ENCODE measurements at places on chromosomes 16 and 17.

GRCh38 chr16:75402159-75402820 lies 31.0 kb downstream of the CFDP1 start:
- no peak for DNase-seq

- DNase-seq, result no peak
These were observed 36.8 kb upstream of the CBFA2T3 start for GRCh38 chr16:89013692-89014402.

DNA sequence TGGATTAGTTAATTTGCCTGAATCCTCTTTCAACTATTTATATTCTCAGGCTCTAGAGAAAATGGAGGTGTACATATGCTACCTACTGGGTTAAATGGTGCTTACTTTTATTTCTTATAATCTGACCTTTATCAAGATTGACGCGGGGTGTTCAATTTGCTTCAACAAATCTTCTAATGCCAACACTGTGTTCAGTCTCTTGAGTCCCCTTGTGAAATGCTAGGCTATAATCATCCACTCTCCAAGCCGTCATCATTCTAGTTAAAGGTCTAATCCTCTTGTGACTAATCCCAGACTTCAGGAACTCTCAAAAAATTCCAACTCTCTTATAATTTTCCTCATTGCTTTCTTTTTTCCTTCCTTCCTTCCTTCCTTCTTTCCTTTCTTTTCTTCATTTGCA lies 1396.2 kb downstream of the CDH8 start:
- DNase-seq, result no peak

DNA sequence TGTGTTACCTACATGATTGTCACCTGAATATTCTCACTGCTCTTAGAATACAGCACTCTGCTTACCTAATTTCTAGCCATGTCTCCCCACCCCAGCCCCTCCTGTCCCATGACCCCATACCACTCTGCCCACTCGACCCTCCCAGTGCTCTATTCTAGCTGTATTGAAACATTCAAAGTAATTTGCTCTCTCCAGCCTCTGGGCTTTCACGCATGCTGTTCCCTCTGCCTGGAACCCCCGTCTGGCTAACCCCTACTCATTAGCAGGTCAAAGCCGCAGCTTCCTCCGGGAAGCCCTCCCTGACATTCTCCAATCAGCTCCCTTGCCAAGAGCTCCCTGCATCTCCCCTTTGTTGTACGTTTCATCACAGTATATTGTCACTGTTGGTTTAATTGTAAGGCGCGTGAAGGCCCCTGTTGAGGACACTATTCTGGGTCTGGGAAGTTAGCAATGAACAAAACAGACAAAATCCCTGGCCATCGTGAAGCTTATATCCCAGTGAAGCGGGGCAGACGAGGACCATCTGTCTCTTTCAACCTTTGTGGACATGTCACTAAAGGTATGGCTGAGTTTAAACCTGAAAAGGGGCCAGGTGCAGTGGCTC lies 72.3 kb upstream of the LHX1 start:
- DNase-seq, result no peak

- no peak for DNase-seq
These were observed 23.4 kb downstream of the NUP85 start for GRCh38 chr17:75228847-75229246.

- peak; percentile 13 for DNase-seq
These were observed 939.9 kb upstream of the SOX9 start for GRCh38 chr17:71180801-71181385.

- DNase-seq, result no peak
These were observed 83.5 kb upstream of the IRX5 start for GRCh38 chr16:54847207-54847606.

- peak; percentile 16 for DNase-seq
These were observed 39.5 kb downstream of the VMP1 start for GRCh38 chr17:59746849-59747445.

- DNase-seq, result no peak
These were observed 18.9 kb downstream of the UTP6 start for GRCh38 chr17:31882571-31882970.

- no peak for DNase-seq
These were observed 14.9 kb upstream of the MMD start for GRCh38 chr17:55436224-55437158.

GRCh38 chr16:84368308-84368996 lies at the start of gene ATP2C2:
Gene ATP2C2 (plus strand): TSS chr16:84368538. CDS start chr16:84368616, 78 bp downstream.
- no peak for DNase-seq

GRCh38 chr16:52652033-52652432 lies 105.1 kb upstream of the TOX3 start:
- no peak for DNase-seq

- DNase-seq, result no peak
These were observed 33.0 kb downstream of the STAT3 start for GRCh38 chr17:42354956-42355843.

GRCh38 chr17:6712854-6713129 lies 377 bp downstream of the SLC13A5 start:
- DNase-seq, result no peak

- no peak for DNase-seq
These were observed 223.1 kb downstream of the SEC14L1 start for GRCh38 chr17:77363821-77364361.

- DNase-seq, result peak; percentile 34
These were observed 1.4 kb upstream of the PITPNA start for GRCh38 chr17:1563786-1564613.

- DNase-seq, result no peak
These were observed 3.9 kb downstream of the PRSS21 start for GRCh38 chr16:2820836-2821486.

DNA sequence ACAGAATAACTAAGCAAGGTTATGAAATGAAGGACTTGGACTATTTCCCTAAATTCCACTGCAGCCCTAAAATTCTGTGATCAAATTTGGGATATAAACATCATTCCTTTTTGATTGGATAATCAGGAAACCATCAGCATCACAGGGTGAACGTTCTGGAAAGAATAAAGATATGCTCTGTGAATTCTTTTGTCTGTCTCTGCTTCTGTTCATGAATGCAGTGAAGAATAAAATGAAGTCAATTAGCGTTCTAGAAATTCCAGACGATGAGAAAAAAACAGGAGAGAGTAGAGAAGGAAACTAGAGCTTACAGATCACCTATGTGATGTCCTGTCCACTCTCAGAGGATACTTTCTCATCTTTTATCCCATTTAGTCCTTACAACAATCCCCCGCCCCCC lies 295.1 kb upstream of the SOX9 start:
- no peak for DNase-seq

DNA sequence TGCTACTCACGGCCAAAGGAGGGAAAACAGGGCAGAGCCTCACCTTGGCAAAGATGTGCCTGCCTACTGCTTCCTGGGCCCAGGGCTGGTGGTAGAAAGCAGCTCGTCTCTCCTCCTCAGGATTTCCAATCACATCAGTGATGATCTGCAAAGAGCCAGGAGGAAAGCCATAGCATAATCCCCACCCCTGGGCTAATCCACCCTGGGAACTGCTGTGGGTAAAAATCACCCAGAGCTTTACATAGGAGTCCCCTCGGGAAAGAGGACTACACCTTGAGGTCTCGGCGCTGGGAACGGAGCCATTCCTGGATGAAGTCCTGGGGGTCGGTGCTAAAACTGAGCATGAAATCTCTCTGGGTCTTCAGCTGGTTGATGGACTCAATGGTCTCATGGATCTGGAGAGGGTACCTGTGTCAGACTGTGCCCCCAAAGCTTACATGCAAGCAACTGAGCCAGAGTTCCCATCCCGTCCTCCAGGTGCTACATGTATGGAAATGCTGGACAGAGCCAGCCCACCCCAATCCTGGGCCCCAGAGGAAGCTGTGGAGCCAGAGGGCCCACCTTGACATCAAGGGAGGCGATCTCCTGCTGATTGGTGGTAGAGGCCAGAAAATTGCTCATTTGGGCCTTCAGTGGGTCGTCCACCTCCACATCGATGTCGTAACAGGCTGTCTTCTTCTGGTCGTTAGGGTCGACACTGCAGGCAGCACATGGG lies 5.7 kb upstream of the FTSJ3 start:
- DNase-seq, result no peak

DNA sequence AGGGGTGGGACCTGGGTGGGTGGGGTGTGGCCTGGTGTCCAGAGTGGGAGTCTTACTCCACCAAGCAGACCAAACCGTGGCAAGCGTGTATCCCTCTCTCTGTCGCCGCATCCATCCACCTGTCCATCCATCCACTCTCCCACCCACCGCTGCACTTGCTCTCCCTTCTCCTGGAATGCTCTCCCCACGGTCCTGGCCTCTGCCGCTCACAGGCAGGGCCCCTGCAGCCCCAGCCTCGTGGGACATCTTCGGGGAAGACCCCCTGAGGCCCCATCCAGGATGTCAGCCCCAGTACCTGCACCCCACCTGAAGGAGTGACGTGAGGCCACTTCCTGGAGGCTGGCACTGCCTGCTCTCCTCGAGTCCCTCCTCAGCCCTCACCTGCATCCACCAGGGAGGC lies 189.5 kb upstream of the GSE1 start:
- DNase-seq, result no peak

- DNase-seq, result no peak
These were observed 10.1 kb upstream of the RASD1 start for GRCh38 chr17:17506181-17506741.

DNA sequence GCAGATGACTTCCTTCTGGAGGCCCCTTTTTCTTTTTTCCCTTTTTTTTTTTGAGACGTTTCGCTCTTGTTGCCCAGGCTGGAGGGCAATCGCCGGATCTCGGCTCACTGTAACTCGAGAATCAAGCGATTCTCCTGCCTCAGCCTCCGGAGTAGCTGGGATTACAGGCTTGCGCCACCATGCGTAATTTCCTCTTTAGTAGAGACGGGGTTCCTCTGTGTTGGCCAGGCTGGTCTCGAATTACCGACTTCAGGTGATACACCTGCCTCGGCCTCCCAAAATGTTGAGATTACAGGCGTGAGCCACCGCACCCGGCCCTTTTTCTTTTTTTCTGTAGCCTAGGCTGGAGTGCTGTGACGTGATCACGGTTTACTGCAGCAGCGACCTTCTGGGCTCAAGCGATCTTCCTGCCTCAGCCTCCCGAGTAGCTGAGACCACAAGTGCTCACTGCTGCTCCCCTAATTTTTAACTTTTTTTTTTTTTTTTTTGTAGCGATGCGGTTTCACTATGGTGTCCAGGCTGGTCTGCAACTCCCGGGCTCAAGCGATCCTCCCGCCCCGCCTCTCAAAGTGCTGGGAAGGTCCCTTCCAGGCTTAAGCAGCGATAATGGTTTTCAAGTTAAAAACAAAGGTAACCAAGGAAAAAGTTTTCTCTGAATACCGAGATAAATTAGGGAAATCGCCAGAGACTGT lies 956 bp upstream of the IST1 start:
- peak; percentile 14 for DNase-seq

- DNase-seq, result peak; percentile 61
These were observed 150.7 kb downstream of the SOCS1 start for GRCh38 chr16:11105038-11105903.

- no peak for DNase-seq
These were observed 474 bp downstream of the CBX8 start for GRCh38 chr17:79796444-79796762.

- DNase-seq, result no peak
These were observed 101.4 kb downstream of the MAP2K4 start for GRCh38 chr17:12122075-12122474.

- DNase-seq, result no peak
These were observed 66.3 kb upstream of the ADAMTS18 start for GRCh38 chr16:77500934-77501664.

- DNase-seq, result no peak
These were observed 2.1 kb downstream of the MT1X start for GRCh38 chr16:56684256-56684925.

DNA sequence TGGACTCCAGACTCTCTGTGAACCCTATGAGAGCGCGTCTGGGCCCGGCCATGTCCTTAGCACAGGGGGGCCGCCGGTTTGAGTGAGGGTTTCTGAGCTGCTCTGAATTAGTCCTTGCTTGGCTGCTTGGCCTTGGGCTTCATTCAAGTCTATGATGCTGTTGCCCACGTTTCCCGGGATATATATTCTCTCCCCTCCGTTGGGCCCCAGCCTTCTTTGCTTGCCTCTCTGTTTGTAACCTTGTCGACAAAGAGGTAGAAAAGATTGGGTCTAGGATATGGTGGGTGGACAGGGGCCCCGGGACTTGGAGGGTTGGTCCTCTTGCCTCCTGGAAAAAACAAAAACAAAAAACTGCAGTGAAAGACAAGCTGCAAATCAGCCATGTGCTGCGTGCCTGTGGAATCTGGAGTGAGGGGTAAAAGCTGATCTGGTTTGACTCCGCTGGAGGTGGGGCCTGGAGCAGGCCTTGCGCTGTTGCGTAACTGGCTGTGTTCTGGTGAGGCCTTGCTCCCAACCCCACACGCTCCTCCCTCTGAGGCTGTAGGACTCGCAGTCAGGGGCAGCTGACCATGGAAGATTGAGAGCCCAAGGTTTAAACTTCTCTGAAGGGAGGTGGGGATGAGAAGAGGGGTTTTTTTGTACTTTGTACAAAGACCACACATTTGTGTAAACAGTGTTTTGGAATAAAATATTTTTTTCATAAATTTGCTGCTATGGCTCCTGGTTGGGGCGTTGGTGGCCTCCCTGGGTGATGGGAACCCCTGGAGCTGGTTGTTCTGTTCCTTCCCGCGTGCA lies 23.1 kb downstream of the STAT5A start:
- DNase-seq, result peak; percentile 97

DNA sequence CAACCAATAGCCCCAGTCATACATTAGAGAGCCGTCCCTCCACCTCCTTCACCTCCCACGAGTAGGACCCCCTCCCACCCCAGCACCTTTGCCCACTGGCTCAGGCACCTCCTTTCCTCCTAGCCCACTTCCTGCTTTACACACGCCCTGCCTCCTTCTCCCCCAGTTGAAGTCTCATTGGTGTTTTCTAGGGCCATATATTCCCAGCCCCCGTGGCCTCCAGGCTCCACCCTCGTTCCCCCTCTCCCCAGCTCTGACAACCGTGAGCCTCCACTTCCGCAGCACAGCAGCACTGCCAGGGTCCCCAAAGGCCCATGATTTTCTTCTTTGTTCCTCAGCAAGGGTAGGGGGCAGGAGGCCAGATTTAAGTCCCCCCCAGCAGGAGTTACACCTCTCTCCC lies 340.3 kb upstream of the TNRC6C start:
- no peak for DNase-seq

- no peak for DNase-seq
These were observed 1.5 kb upstream of the ADAM11 start for GRCh38 chr17:44757045-44757917.

DNA sequence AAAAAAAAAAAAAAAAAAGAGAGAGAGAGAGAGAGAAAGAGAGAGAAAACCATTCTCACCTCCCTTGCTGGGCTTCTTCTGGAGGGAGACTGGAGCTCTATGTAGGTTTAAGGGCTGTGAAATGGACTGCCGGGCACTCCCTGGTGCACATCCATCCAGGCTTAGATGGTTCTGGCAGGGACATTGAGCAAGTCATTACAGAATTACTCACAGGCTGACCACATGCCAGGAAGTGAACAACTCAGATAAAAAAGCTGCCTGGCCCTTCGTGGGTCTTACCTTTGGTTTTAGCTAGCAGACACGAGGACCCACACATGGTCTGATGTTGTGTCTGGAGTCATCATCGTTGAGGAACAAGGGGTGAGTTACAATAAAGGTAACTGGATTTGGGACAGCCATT lies 847.4 kb upstream of the EEF2KMT start:
- no peak for DNase-seq

DNA sequence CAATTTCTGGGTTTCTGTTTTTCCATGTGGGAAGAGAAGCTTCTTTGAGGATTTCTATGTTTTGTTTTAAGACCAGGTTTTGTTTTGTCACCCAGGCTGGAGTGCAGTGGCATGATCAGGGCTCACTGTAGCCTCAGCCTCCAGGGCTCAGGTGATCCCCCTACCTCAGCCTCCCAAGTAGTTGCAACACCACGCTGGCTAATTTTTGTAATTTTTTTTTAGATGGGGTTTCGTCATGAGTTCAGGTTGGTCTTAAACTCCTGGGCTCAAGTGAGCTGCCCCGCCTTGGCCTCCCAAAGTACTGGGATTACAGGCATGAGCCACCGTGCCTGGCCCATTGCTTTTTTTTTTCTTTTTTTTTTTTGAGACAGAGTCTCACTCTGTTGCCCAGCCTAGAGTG lies 25.5 kb upstream of the TAOK1 start:
- DNase-seq, result no peak
